ENCODE measurements at places on chromosomes 1 and 21.
A peak's percentile ranks its signal among the peaks of the same experiment; 100 is the strongest.

DNA sequence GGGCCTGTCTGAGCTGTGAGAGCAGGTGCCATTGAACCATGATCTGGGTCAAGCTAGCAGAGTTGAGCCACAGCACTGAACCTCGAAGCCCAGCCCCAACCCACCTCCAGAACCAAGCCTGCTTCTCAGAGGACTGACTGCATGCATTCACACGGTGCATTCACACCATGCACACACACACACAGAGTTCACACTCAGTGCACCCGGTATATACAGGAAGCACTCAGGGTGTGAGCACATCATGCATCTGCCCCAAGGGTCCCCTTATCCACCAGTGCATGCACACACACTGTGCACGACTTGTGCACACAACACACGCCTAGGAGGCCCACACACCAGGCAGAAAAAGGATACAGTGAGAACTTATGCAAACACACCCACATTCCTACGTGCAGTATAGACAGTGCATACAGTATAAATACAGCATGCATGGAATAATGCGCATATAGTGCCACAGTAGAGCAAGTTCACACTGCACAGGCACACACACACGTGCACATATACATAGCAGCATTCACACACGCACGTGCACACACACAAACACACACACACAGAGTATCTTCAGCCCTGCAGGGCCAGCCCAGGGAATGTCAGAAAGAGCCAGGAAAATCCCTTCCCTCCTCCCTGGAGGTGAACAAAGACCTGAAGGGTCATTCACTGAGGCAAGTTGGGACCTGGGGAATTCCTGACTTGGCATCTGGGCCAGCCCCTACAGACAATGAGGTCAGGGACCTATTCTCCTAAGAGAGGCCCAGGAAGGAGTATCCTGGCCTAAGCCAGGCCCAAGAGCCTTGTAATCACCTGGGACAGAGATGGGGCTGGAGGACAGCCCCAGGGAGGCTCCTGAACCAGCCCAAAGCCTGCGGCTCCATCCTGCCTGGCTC, 42.1 kb downstream of the CAMK2N1 start:
- DNase-seq = no peak

GRCh38 chr1:160806109-160806665, 10.2 kb downstream of the LY9 start:
- DNase-seq = no peak

DNA sequence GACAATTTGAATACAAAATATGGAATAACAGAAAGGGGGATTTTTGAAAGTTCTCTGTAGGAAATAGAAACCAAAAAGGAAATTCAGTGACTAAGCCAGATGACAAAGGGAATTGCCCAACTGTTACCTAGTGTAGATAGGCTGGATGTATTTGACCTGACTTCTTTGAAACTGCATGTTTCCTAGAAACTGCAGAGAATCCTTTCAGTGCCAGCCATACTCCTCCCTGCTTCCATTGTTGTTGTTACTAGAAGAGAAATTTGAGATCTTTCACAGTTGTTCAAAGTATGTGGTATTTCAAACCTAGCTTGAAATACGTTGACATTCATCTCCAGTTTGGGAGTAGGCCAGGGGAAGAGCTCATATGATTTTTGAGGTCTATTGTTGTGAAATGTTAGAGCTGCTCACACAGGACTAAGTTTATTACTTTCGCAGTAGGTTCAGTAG, 1.8 kb upstream of the GBP5 start:
- peak; percentile 36 for DNase-seq

DNA sequence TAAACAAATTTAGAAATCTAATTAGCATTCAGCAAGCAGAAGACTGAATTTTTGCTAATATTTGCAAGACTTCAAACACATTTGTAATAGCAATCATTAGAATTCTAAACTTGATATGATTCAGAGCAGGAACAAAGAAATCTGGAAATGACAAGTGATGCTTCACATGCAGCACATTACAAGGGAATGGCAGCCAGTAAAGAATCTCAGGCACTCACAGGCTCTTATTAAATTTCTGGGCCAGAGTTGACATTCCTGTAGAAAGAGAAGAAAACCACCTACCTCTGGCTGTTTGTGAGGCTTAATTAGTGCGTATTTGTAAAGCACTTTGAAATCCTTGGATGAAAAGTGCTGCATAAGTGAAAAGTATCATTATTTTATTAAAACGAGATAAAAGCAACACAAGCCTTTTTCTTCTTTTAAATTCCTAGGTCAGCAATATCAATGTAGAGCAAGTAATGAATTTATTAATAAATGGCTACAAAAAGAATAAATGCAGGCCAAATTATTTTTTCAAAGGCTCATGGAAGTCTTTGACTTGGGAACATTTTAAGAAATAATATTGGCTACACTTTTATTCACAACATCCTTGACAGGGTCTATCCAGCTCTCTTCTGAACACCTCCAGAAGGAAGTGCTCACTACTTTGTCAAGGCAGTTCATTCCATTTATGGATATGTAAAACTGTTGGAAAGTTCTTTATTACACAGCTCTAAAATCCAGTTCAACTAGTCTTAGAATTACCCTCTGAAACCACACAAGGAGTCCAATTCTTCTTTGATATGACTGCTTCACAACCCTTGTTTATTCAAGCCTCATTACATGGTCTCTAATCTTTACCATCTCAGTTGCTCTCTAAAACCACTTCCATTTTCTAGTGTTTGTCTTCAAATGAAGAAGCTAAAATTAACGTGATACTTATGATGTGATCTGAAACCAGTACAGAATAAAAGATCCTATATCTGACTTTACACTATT, 32.1 kb upstream of the SCYL3 start:
- DNase-seq = no peak

Measured in CD4-positive, alpha-beta T cell treated with Interleukin-15 for 1 hour (primary cell).